Stomach (tissue), 19 donors: ENCODE measurements at places on chromosomes 16 and 17. TPM values are rescaled to one million over a fixed set of nuclear protein-coding genes. Genes with fewer than 3 reads are reported as not detected.

Gene PHOSPHO1
- polyA plus RNA-seq: not detected

Gene SEPTIN12
- not detected for polyA plus RNA-seq

Gene C17orf67
- 1.3 TPM for polyA plus RNA-seq

Gene HOXB4
- 2.6 TPM for polyA plus RNA-seq

Gene TPSAB1
- polyA plus RNA-seq: 32.1 TPM

Gene SLC4A1
- polyA plus RNA-seq: not detected

Gene TBC1D26
- 0.05 TPM for polyA plus RNA-seq
